DMS53 (cell line): ENCODE measurements at places on chromosomes 4 and X.

- DNase-seq: peak; percentile 60
Measured at GRCh38 chrX:105822138-105823091, at the start of gene NRK. NRK (plus strand) TSS chrX:105822539; CDS start chrX:105822846, 307 bp downstream.

GRCh38 chr4:5824635-5825034, 68.3 kb downstream of the CRMP1 start:
- peak; percentile 73 for DNase-seq

- peak; percentile 31 for DNase-seq
Measured at GRCh38 chr4:100417565-100417964, 100.3 kb downstream of the EMCN start.

DNA sequence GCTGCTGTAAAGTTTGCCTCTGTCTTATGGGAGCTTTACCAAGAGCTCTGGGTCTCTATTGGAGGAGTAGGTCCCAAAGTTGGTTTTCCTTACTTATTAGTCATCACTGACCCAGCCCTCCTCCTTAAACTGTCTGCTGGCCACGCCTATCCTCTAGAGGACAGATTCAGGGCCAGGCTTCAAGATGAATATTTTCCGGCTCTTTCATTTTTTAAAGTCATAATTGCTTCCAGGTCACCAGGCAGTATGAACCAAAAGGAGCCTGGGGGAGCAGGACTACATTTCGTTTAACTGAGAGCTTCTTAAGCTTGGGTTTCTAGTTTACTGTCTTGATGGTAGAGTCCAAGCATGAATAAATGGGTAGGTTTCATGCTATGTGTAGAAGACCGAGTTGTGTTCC, 13.7 kb downstream of the BCORL1 start:
- DNase-seq: no peak

- DNase-seq: peak; percentile 65
Measured at GRCh38 chrX:150364347-150365050, 1.4 kb downstream of the MAMLD1 start.
